Hematopoietic multipotent progenitor cell treated with erythropoietin and hydrocortisone succinate and interleukin-3 and kit ligand, for 8 days (in vitro differentiated cells): ENCODE measurements at places on chromosomes 5 and 9.
A peak's percentile ranks its signal among the peaks of the same experiment; 100 is the strongest.

DNA sequence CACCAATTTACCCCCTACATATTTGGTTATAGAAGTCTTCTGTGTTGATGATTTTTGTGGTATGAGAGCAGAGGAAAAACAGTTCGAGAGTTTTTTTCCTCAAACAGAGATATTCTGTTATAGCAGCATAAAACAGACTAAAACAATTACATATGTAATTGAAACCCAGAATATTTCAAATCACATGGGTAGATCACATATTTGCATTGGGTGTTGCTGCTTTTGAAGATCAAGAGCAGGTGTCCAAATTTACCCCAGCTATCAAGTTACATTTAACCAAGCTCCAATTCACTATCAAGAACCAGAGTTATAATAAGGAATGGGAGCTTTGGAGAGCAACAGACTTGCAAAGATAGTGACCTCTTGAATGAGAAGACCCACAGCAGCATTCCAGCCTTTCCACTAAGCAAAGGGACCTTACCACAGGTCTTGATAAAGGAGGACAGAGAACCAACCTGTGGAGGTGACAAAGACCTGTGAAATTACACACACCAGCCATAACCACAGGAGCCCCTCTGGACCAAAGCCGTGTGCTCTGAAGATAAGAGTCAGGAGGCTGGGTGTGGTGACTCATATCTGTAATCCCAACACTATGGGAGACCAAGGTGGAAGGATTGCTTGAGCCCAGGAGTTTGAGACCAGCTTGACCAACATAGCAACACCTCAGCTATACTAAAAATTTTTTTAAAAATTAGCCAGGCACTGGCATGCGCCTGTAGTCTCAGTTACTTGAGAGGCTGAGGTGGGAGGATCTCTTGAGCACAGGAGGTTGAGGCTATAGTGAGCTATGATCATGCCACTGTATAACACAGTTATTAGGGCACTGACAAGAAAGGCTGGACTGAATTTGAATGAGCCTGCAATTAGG, 4.0 kb upstream of the CCL28 start:
- peak; percentile 83 for DNase-seq

- DNase-seq: no peak
Measured at GRCh38 chr9:112193572-112194288, 18.6 kb upstream of the SUSD1 start.

- DNase-seq: no peak
Measured at GRCh38 chr5:157025093-157025698, 33.7 kb downstream of the HAVCR1 start.

- DNase-seq: peak; percentile 31
Measured at GRCh38 chr9:33289496-33289895, 820 bp upstream of the NFX1 start.

DNA sequence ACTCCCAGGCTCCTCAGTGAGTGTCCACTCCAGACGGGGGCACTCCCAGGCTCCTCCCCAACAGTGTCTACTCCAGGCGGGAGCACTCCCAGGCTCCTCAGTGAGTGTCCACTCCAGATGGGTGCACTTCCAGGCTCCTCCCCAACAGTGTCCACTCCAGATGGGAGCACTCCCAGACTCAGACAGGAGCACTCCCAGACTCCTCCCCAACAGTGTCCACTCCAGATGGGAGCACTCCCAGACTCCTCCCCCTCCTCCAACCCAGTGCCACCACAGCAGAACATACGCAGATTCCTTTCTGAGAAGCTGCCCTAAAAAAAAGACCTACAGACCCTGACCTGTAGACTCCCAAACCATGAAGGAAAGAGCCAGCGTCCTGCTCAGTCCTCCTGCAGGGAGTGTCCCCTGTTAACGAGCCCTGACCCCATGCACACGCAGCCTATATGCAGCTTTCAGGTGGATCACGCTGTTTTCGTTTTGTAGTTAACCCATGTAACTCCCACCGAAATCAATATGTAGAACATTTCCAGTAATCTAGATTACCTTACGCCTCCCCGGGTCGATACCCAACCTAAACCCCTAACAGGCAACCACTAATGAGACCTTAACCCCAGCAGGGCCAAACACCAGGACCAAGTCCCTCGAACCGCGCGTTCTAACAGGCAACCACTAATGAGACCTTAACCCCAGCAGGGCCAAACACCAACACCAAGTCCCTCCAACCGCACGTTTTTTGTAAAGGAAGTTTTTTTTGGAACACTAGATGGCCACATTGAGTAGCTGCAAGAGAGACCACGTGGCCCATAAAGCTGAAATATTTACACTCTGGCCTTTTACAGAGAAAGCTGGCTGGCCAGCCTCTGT, 15.7 kb downstream of the PNPLA7 start:
- peak; percentile 87 for DNase-seq

DNA sequence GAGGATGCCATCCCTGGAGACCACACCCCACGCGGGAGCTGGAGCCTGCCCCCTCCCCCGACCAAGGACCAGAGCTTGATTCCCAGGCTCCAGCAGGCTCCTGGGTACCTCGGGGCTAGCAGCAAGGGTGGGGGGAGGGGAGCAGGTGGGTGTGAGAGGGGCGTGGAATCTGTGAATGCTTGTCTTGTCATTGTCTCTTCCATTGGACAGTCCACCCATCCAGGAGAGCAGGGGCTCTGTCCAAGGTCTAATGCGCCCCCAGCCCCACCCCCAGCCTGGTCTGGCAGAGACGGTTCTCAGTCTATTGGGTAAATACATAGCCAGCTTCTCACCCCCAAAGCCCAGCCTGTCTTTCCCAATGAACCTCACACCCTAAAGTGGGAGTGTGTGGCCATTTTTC, 22.8 kb downstream of the URM1 start:
- no peak for DNase-seq

- peak; percentile 91 for DNase-seq
Measured at GRCh38 chr5:93582677-93583438, at the start of gene NR2F1. NR2F1 (plus strand) TSS chr5:93583222; CDS start chr5:93585024, 1,802 bp downstream.

GRCh38 chr9:133290751-133291302, 15.8 kb upstream of the ABO start:
- no peak for DNase-seq

GRCh38 chr9:68851657-68852056, 146.6 kb downstream of the PIP5K1B start:
- DNase-seq: no peak

GRCh38 chr5:156295431-156295830, 31.5 kb upstream of the SGCD start:
- no peak for DNase-seq

DNA sequence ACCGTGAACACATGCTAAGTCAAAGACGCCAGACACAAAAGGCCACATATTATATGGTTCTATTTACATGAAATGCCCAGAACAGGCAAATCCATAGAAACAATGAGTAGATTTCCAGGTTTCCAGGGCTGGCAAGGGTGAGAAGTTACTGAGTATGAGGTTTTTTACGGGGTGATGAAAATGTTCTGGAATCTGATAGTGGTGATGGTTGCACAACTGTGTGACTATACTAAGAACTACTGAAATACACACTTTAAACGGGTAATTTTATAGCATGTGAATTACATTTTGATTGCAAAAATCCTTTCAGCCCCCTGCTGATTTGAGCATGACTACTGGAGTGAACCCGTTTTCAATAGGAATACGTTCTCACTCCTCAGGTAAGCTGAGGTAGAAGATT, 46.7 kb upstream of the TBC1D9B start:
- DNase-seq: no peak

- DNase-seq: no peak
Measured at GRCh38 chr9:99040251-99040900, 64.5 kb upstream of the TGFBR1 start.

GRCh38 chr9:130565792-130566191, 13.6 kb upstream of the FUBP3 start:
- DNase-seq: no peak

GRCh38 chr5:79974886-79975285, 16.2 kb downstream of the MTX3 start:
- DNase-seq: no peak

GRCh38 chr9:86637515-86637914, 283.3 kb upstream of the TUT7 start:
- no peak for DNase-seq

DNA sequence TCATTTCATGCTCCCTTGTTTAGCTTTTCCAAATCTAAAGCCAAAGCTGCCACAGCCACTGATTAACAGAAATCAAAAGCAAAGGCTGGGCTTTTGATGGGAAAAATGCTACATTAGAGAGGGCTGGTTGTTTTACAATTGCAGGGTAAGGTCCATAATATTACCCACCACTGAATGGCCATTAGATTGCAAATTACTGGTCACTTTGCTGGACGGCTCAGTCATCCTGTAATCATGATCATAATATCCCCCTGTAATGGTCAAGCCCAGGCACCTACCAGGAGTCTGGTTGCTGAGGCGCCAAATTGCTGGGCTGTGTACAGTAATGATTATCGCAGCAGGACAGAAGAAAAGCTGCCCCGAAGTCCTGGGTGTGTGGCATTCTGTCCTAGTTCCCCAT, 286.5 kb downstream of the ZSWIM6 start:
- DNase-seq: no peak

DNA sequence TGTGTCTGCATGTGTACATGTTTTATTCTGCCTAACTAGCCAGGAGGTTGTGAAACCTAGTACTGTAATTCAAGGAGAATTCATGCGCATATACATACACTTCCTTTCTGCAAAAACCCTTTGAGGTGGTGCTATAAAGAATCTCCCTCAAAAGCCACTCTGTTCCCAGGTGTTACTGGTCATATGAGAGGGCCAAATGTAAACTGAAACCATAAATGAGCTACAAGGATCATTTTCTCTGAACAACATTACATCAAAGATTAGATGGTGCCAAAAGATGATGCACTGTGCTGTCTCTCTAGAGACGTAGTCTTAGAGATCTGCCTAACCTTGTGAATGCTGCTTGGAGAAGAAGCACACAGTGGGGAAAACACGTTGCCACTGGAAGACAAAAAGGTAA, 15.7 kb downstream of the NREP start:
- no peak for DNase-seq
